ENCODE measurements at places on chromosomes 7 and 10. TPM values are rescaled to one million over a fixed set of nuclear protein-coding genes. Genes with fewer than 3 reads are reported as not detected.

Gene HHEX
- 2.1 TPM for total RNA-seq

Gene RASA4
- 31.3 TPM for total RNA-seq

Gene TMEM178B
- 0.17 TPM for total RNA-seq

Gene PRKAG2
- total RNA-seq = 42.0 TPM

Gene WEE2
- not detected for total RNA-seq

Gene TMEM213
- total RNA-seq = not detected
